ENCODE measurements at places on chromosomes 4 and X.

DNA sequence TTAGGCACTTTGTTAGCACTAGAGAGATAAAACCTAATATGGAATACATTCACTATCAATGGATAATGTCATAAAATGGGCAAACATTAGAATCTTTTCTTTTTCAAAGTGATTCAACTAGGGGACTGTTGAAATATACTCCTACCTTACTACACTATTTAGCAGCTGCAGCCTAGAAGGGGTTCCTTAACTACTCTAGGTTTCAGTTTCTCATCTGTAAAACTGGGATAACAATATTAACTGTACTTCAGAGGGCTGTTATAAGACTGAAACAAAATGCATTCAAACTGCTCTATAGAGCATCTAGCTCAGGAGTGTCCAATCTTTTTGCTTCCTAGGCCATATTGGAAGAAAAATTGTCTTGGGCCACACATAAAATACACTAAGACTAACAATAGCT, 147.4 kb downstream of the CDS1 start:
- H3K27me3 ChIP-seq, result no peaks in the 10 kb centered on the region
- H3K27ac ChIP-seq, result no peak overlapping the region
- no peak overlapping the region for H3K4me3 ChIP-seq
- DNase-seq, result no peak
- peaks cover 12% of the 10 kb centered on the region for H3K36me3 ChIP-seq

DNA sequence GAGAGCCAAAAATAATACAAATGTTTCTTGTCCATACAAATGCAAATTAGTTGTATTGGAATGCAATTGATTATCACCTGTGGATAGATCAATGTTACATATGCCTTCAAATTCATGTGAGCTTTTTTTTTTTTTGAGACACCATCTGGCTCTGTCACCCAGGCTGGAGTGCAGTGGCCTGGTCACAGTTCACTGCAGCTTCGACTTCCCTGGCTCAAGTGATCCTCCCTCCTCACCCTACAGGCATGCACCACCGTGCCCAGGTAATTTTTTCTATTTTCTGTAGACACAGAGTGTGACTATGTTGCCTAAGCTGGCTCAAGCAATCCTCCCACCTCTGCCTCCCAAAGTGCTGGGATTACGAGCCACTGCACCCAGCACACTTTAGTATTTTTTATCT, 38.6 kb upstream of the TMEM184C start:
- H3K27me3 ChIP-seq, result no peaks in the 10 kb centered on the region
- no peak for DNase-seq
- no peaks in the 10 kb centered on the region for H3K36me3 ChIP-seq
- H3K4me1 ChIP-seq, result peaks cover 54% of the 10 kb centered on the region
- no peak overlapping the region for H3K4me3 ChIP-seq
- H3K27ac ChIP-seq, result no peak overlapping the region

DNA sequence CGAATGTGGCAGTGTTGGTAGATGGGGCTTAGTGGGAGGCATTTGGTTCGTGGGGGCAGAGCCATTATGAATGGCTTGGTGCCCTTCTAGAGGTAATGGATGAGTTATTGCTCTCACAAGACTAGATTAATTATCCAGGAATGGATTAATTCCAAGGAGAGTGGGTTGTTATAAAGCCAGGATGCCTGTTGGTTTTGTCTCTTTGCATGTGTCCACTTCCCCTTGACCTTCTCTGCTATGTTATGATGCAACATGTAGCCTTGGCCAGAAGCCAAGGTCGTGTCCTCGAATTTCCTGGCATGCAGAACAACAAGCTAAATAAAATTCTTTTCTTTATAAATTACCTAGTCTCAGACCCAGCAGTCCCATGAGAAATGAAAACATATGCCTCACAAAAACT, 111.2 kb upstream of the PLS3 start:
- no peak overlapping the region for H3K27ac ChIP-seq
- H3K27me3 ChIP-seq, result no peaks in the 10 kb centered on the region
- no peak overlapping the region for H3K4me3 ChIP-seq
- H3K4me1 ChIP-seq, result peaks cover 11% of the 10 kb centered on the region

DNA sequence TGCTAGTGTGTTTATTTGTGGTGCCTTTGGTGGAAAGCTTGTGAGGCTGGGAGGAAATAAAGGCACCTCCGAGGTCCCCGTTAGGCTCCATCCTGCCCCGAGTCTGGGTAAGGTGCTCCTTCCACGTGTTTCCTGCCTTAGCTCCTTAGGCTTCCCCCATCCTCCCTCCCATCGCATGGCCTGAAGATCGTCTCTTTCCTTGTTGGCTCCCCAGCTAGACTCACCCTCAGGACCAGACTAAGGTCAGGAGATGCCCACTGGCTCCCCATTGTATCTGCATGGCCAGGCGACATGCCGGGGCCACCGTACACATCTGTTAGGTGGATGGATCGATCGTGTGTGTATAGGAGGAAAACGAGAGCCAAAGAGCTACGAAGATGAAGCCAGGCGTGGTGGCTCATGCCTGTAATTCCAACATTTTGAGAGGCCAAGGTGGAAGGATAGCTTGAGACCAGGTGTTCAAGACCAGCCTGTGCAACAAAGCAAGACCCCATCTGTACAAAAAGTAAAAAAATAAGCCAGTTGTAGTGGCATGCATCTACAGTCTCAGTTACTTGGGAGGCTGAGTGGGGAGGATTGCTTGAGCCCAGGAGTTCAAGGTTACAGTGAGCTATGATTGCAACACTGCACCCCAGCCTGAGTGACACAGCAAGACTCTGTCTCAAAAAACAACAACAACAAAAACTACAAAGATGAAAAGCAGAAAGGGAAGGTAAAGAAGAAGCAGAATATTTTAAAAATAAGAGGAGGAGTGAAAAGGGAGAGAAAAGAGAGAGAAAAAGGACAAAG, 53.7 kb downstream of the SEPSECS start:
- no peak overlapping the region for H3K4me3 ChIP-seq
- H3K27me3 ChIP-seq, result peaks cover 45% of the 10 kb centered on the region
- H3K4me1 ChIP-seq, result no peaks in the 10 kb centered on the region

DNA sequence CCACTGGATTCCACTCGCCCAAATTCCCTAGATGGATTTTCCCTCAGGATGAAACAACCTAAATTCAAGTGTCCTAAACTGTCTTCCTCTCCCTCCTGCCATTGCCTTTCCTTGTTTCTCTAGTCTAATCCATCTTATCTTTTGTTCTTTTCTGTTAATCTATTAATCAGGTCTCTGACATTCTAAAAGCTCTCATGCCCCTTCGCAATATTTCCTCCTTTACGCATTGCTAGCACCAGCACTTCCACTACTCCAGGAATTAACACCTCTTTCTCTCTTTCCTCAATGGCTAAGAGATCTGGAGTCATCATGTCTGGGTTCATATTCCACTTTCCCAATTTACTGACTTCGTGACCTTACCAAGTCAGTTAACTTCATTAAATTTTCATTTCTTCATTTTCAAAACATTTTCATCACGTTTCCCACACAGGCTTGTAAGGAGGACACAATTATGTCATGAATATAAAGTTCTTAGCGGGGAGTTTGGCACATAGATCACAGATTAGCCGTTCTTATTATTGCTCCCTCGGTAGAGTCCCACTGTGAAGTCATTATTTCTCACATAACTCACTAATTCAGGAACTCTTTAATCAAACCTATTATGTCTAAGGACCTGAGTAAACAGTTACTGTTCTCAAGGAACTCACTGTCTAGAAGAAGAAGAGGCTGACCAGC, 45.3 kb downstream of the FAT4 start:
- peaks cover 11% of the 10 kb centered on the region for H3K4me1 ChIP-seq
- peak overlapping the region; percentile 2 for H3K27ac ChIP-seq
- no peak overlapping the region for H3K4me3 ChIP-seq
- H3K36me3 ChIP-seq, result peaks cover 5% of the 10 kb centered on the region
- no peak for DNase-seq
- H3K27me3 ChIP-seq, result peaks cover 2% of the 10 kb centered on the region

- no peak for DNase-seq
- H3K4me3 ChIP-seq, result no peak overlapping the region
- peaks cover 27% of the 10 kb centered on the region for H3K4me1 ChIP-seq
- H3K27ac ChIP-seq, result no peak overlapping the region
- peaks cover 27% of the 10 kb centered on the region for H3K36me3 ChIP-seq
These were observed 8.2 kb downstream of the CASP3 start for GRCh38 chr4:184641022-184641421.

- peaks cover 46% of the 10 kb centered on the region for H3K4me1 ChIP-seq
- peaks cover 33% of the 10 kb centered on the region for H3K36me3 ChIP-seq
- peak overlapping the region; percentile 95 for H3K27ac ChIP-seq
- DNase-seq, result peak; percentile 55
- H3K27me3 ChIP-seq, result no peaks in the 10 kb centered on the region
These were observed 272.5 kb downstream of the DCTD start for GRCh38 chr4:182644683-182645050.

Measured in HFFc6 (cell line).